ENCODE measurements at places on chromosomes 12 and 14. TPM values are rescaled to one million over a fixed set of nuclear protein-coding genes. Genes with fewer than 3 reads are reported as not detected.
A peak's percentile ranks its signal among the peaks of the same experiment; 100 is the strongest.

The PGF gene
- total RNA-seq: 2.2 TPM

DNA sequence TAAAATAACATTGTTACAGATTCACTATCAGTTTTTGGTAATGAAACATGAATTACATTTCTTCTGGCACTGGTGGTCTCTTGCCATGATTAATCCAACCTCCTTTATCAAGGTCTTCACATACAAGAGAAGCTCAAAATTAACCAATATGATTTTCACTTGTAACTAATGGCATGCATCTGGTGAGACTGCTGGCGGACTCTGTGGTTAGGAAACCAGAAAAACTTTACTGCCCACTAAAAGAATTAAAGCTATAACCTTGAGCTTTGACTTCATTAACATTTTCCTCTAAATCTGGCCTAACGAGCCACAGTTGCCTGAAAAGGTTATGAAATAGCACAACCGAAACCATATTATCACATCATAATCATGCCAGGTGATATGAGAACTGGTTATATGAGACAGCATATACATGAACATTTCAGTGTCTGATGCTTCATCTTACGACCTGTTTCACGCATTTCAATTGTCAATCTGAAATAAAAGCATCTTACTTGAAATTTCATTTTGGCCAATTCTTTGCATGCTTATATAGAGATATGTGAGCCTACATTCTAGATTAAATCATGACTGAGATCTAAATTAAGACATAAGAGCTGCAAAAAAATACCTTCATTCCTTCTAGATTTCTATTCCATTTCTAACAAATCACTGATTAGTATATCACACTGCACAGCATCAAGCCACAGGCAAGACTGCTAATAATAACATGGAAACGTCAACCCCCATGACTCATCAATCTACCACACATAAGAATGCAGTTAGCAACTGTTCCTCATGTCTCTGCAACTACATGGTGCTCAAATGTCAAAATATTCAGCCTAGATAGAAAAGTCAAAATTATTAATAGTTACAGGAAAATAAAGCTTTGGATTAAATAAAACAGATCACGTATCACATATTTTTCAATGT lies 89.3 kb downstream of the OSBPL8 start:
- no peak for DNase-seq

The PRKD1 gene
- total RNA-seq: 2.8 TPM

DNA sequence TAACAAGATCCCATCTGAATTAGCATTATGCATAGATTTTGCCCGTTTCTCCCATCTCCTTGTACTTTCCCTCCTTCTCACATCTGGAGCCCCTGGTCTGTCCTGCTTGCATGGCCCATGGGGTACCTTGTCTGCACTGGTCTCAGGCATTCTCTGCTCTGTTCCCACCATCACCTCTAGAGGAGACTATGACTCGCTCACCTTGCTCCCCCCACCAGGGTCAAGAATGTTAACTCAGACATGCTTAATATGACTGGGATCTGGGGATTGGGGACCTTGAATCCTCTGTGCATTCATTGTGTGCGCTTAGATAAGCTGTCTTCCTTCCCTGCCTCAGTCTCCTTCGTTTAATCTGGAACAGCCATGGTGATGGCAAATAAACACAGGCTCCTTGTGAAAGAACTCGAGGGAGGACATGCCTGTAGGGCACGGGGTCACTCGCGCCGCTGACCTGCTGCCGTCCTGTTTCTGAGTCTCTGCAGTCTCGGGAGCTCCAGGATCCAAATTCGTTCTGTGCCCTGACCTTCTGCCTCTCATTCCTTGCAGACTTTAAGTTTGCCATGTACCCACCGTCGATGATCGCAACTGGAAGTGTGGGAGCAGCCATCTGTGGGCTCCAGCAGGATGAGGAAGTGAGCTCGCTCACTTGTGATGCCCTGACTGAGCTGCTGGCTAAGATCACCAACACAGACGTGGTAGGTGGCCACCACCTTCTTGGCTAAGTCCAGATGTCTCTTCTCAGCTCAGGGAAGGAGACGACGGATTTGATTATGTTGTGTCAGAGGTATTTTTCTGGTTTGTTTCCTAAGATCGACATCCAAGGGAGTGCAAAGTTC lies 15.0 kb downstream of the CCND2 start:
- no peak for DNase-seq

GRCh38 chr14:20775901-20776300 lies 5.2 kb upstream of the RNASE6 start:
- no peak for DNase-seq

DNA sequence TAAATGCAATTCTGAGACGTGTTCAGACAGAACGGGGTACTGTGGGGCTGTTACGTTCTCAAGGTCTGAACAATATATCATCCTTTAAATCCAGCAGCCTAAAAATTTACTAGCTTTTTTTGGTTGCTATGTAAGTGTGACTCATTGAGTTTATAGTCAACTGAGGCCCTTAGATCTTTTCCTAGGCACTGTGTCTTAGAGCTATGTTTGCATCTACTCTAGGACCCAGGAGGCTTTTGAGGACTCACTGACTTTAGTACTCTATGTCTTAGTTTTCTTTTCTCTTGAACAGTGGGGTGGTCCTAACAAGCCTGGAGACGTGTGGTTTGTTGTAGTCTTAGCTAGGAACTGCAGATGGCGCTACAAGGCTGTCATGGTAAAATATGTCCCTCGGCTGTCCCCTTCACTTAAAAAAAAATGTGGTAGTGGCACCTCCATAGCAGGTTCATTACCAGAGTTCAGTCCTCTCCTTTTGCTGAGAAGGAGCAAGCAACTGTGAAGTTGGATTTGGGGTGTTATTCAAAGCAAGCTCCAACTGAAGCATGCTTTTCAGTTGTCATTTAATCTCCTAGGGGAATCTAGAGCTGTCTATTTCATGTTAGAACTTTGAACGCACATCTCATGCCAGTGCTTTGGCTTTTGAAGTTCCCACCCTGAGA lies 8.7 kb upstream of the SPATS2 start:
- peak; percentile 67 for DNase-seq

GRCh38 chr14:70886421-70887206 lies 20.6 kb upstream of the PCNX1 start:
- DNase-seq: no peak

GRCh38 chr12:90977224-90977623 lies 22.2 kb upstream of the CCER1 start:
- DNase-seq: no peak

DNA sequence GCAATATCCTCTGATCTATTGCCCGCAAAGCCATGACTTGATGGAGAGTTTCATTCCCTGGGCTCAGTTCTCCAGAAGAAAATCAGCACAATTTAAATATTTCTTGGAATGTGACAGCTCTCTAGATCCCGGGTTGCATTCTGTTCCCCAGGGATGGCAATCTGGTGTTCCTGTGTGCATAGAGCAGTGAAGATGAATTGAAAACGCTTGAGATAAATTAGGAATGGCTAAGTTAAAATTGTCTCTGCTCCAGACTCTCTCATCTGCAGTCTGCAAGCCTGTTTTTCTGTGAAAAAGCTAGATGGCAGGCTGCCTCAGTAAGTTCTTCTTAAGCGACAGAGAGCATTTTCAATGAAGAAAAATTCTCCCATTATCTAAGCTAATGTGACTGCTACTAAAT lies 582.5 kb upstream of the MGAT4C start:
- DNase-seq: no peak

GRCh38 chr12:59076622-59077021 lies 156.3 kb upstream of the LRIG3 start:
- DNase-seq: no peak

- no peak for DNase-seq
These were observed 11.6 kb downstream of the SETD3 start for GRCh38 chr14:99468836-99469592.

DNA sequence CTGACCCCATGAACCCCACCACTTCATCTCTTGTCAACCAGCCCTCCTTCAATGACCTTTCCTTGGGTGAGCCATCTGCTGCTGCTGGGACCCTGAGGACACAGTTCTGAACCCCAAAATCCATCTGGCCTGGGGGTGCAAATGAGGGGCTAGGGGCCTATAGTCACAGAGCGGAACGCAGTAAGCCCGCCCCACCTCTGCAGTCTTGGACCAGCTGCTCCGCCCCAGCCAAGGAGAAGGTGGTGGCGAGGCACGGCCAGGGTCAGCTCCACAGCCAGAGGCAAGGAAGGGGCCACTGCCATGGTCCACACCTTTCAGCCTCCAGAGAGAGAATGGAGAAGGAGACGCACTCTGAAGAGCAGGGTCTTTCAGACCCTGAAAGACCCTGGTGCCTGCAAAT lies 5.1 kb downstream of the TMEM179 start:
- no peak for DNase-seq

GRCh38 chr12:130764475-130765185 lies 48.5 kb upstream of the RIMBP2 start:
- DNase-seq: no peak

GRCh38 chr12:24948420-24948756 lies 513 bp downstream of the BCAT1 start:
- no peak for DNase-seq

Measured in colonic mucosa (tissue), 4 donors.